Stimulated activated CD8-positive, alpha-beta memory T cell treated with anti-CD3 and anti-CD28 coated beads, Interleukin-7, amount 100 ng/mL, for 1 hour (primary cell): ENCODE measurements at places on chromosomes 4 and X.

DNA sequence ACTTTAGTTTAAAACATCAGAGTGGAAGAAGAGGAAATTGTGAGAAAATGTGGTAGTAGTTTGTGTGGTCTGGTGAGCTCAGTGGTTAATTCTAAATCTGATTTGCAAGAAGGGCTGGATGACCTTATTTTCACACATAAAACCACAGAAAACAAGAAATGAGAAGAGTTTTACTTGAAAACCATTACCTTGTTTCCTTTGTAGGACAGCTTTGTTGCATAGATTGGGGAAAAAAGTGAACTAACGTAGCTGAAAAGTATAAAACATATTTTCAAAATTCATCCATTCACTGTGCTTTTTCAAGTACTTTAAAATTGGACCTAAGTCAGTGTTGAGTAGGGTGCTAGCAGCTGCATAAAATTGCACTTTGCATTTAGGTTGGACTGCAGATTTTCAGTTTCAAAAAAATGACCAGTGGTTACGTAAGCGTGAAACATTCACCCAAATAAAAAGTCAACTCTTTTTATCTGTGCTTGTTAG, 211.3 kb downstream of the ARHGAP10 start:
- no peak for DNase-seq

DNA sequence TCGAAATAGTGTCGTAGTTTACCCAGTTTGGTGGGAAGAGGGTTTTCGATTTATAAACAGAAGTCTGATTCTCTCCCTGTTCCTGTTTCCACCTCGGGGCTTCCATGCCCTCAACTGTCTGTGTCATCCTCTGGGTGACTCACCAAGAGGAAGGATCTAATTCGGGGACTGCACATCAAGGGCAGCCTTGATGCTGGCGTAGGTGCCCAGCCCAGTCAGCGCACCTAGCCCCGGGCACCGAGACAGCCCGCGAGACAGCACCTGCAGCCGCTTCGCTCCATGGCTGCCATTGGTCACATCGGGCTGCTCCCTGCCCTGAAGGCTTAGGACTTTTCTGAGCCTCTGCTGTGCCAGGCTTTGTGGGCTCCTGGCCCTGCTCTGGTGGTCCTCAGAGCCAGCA, 7.7 kb downstream of the ABCD1 start:
- no peak for DNase-seq

- no peak for DNase-seq
Measured at GRCh38 chr4:163591614-163592020, 97.1 kb downstream of the TMA16 start.

DNA sequence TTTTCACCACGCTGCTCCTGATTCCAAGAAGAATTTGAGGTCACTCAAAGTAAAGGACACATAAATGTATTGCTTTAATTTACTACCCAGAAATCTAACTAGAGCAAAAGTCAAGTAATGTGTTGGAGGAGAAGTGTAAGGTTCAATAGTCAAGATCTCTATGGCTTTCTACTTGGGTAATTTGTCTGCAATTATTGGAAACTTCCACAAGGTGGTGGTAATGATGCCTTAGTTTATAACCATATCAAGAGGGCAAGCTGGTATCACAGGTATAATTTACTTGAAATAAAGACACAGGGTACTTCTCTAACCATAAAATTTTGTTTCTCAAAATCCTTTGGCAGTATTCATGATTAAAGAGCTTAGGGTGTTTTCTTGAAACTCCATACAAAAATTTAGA, 10.2 kb upstream of the GRIA3 start:
- no peak for DNase-seq

DNA sequence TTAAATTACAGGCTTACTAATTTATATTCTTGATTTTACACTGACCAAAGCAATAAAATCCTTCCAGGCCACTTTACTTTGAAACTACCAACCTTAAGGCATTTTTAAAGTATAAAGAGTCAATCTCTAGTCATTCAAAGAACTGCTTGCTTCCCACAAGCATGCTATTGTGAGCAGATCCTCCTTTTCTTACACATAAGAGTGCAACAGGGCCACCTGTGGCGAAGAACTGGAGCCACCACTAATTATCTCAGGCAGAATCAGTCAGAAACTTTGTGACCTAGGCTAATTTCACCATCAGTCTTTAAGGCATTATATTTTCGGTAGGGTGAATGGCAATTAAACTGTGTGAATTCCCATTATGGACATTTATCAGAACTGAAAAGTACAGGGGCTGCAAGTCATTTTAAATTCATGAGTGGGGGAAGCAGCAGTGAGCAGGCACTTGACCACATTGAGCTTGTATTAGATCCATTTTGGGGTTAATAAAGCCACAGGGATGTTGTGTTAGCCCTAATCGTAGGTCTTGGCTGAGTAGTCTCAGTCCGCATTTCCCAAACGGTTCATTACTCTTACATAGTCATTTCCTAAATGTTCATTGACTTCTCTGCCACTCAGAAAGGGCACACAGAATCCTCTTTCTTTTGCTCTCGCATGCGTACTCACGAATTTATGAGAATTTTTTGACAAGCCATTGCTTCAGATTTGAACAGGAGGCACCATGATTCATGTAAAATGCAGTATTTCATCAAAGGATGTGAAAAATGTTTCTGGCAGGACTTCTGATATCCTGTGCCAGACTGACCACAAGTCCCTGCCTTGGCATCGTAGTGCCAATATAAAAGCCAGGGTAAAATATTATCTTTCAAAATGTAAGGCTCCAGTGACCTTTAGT, 39.8 kb downstream of the NPY2R start:
- no peak for DNase-seq

- DNase-seq, result no peak
Measured at GRCh38 chr4:163651761-163652160, 157.3 kb downstream of the TMA16 start.

DNA sequence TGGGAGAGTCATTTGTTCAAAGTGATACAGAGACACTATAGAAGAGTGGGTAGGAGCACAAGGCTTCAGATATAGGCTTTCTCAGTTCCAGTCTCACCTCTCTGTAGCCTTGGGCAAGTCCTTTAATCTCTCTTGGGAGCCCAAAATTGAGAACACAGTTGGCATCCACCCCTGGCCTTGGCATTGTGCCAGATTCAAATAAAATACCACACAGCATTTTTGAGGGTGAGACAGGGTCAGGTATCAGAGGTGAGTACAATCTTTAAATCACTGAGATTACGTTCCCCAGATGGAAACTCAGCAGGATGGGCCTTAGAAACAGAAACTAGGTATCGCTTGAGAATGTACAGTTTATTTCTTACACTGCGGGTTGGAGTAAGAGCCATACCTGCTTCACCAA, 25.2 kb upstream of the SMIM10L2A start:
- no peak for DNase-seq

DNA sequence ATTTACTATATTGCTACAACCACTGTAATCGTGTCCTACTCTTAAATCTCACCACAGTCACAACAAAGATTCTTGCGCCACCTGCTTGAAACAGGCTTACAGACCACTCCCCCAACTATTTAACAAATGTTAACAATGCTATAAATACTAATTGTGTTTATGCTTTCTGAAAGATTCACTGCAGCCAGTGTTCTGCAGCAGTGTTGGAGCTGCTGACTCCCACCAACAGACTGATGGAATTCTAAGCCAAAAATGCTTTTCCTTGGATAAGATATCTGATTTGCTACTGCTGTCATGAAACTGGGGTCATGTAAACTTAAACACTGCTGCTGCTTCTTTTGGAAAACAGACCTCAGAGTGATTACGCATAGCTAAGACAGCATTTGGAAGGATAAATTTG, 244.2 kb upstream of the MAB21L2 start:
- no peak for DNase-seq

DNA sequence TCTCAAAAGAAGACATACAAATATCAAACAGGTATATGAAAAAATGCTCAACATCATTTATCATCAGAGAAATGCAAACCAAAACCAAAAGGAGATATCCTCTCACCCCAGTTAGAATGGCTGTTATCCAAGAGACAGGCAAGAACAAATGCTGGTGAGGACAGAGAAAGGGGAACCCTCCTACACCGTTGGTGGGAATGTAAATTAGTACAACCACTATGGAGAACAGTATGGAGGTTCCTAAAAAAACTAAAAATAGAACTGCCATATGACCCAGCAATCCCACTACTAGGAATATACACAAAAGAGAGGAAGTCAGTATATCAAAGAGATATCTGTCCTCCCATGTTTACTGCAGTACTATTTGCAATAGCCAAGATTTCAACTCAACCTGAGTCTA, 83.5 kb downstream of the CDS1 start:
- no peak for DNase-seq

DNA sequence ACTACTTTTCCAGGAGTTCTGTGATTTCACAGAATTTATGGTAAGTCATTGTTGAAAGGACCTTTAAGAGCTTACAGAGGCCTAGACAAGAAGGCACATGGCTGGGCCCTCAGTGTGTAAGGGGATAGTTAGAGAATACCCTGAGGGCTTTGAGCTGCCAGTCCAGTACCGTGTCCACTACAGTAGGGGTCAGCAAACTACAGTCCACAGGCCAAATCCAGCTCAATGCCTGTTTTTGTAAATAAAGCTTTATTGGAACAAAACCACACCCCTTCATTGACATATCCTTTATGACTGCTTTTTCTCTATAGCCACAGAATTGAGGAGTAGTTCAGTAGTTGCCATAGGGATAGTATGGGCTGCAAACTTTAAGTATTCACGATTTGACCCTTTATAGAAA, 176.2 kb downstream of the MID1 start:
- no peak for DNase-seq

- no peak for DNase-seq
Measured at GRCh38 chrX:112812741-112813140, 27.9 kb downstream of the AMOT start.

DNA sequence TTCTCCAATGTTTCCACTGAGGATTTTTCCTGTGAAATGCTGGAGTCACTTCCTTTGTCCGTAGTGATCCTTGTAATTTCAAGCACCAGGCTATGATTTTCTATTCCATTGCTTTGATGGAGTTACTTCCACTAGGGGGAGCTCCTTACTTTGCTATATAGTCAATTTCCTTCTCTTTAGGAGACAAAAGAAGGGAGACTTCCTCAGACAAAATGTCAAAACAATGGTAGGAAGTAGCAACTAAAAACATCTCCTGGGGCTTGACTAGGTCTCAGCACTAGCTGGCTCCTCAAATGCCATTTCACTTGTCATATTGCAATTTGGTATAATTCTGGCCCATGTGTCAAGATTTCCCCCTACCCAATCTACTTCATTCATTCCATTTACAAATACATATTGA, 24.1 kb downstream of the ZCCHC12 start:
- DNase-seq, result no peak

- DNase-seq, result no peak
Measured at GRCh38 chr4:127509155-127509554, 123.6 kb upstream of the INTU start.

- no peak for DNase-seq
Measured at GRCh38 chr4:105808750-105809041, 86.6 kb upstream of the NPNT start.

- DNase-seq, result no peak
Measured at GRCh38 chr4:2511645-2512131, 24.8 kb upstream of the FAM193A start.
